T1000 (cell line): ENCODE measurements at places on chromosomes 12 and 14.
A peak's percentile ranks its signal among the peaks of the same experiment; 100 is the strongest.

DNA sequence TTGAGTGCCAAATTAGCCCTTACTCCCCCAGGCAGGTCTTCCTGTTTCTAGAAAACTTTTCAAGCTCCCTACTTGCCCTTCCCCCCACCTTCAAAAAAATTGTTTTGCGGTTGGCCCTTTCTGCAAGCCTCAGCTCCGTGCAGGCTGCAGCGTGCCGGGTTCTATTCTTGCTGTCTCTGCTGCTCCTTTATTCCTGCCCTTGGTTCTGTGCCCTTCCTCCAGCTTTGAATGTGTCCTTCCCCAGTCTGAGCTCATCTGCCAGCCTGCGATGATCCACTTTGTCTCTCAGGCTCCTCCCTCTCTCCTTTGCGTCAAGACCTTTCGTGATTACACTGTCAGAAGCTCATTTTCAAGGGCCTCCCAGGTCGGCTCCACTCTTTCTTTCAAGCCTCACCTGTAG lies 98.6 kb downstream of the IRF2BPL start:
- DNase-seq: no peak

DNA sequence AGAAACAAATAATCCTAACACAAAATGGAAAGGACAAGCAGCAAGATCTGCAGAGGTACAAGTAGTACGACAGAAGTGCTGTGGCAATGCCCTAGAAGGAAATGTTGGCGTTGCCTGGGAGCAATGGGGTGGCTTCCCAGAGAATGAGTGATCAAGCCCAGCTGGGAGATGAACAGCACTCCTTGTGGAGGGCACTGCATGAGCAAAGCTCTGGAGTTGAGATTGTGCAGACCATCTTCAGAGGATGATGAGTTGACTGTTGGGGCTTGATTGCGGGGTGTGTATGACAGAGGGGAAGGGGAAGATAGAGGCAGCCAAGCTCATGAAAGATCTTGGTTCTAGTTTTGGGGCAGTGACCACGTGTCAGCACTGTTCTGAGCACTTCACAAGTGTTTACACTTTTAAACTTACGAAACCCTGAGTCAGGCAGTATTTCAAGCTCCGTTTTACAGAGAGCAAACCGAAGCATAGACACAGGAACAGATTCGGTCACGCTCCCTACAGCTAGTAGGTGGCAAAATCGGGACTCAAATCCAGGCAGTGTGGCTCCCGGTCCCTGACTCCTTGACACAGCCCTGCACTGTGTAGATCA lies 127.2 kb upstream of the LHX5 start:
- DNase-seq: no peak

GRCh38 chr12:88752183-88752582 lies 171.9 kb upstream of the KITLG start:
- DNase-seq: no peak

GRCh38 chr12:103523771-103524170 lies 28.0 kb upstream of the C12orf42 start:
- DNase-seq: no peak

GRCh38 chr12:11812241-11812585 lies 162.7 kb downstream of the ETV6 start:
- DNase-seq: no peak

- DNase-seq: no peak
Measured at GRCh38 chr14:31935391-31935790, 141.7 kb upstream of the ARHGAP5 start.

GRCh38 chr14:35366056-35366451 lies 38.5 kb downstream of the NFKBIA start:
- DNase-seq: peak; percentile 26

- no peak for DNase-seq
Measured at GRCh38 chr12:117360551-117361346, 677 bp downstream of the NOS1 start.

DNA sequence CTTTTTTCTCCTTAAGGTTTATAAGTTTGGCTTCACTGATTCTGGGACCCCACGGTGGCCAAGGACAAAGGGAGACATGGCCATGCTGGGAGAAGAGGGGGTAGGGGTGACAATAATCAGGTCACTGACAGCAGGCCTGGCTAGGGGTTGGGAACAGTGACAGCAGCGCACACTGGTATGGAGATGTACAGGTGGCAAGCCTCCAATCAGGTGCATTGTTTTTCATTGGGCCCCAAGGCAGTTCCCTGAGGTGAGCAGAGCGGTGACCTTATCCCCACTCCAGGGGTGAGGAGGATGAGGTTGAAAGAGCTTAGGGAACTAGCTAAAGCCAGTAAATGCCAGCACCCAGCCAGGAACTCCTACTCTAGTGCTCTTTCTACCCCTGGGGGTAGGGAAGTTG lies 1.4 kb downstream of the SYNDIG1L start:
- DNase-seq: no peak

DNA sequence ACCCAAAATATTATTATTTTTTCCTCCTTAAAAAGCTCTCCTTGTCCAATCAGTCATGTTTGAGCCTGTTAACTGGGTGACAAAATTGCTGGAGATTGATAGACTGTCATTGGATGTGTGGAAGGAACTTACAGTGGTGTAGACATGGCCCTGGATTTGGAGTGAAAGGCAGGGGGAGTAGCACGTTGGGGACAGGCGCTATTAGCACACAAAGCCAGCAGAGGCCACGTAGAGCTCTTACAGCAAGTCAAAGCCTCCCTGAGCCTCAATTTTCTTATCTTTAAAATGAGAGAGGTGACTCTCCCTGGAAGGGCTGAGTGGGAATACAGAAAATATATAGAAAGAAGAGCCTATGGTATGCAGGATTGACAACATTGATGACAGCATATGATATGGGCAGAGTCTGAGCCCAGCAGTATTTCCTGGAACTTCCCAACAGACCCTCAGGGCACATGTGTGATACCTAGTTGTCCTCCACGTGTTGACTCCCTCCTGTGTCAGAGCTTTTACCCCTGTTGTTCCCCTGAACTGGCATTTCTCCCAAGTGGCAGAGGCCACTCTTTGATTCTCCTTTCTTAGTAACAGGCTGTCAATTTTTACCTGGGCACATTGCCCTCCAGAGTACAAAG lies 504.9 kb downstream of the VRK1 start:
- DNase-seq: no peak

DNA sequence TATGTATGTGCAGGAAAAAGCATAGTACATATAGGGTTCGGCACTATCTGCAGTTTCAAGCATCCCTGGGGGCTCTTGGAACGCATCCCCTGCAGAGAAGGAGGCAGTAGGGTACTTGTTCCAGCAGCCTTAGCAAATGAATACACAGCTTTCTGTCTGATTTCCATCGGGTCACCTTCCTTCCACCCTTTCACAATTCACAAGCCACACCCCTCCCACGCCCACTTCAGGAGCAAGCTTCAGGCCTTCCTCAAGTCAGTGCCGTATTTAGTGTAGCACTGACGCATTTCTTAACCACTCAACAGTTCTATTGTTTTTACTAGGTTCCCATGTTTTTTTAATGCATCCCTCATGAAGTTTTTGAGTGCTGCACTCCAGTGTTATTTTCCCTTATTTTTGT lies 64.2 kb downstream of the CLMN start:
- no peak for DNase-seq

- no peak for DNase-seq
Measured at GRCh38 chr14:102326583-102326982, 7.0 kb downstream of the ZNF839 start.

DNA sequence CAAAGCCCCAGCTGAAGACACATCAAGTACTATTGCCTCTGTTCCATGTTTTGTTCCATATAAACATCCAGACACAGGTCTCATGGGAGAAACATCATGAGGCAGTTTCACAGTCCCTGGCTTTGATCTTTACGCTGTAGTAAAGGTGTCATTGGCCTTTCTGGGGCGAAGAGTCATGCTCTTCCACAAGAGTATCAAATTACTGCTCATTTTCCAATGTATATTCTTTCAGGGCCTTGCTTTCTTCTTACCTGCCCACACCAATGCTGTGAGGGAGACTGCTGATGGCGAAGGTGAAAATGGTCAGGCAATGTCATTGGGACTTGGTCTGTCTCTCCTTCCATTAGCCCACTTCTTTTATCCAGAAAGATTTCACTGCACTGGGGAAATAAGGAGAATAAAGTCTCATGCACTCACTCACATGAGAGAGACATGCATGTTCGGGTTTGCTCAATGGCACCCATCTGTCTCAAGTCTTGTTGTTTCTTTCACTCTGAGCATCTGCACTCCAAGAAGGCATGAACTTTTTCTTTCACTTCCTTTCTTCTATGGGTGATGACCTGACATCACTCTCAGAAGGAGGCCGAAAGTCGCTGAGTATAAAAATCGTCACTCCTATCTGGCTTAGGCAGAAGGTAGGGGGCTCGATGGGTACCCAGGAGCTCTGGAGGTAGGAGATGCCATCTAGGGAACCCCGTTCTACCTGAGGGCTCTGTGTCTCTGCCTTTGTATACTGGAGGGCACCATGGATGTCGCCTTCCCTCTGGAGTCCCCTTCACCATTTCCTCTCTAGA lies 1.3 kb upstream of the JDP2 start:
- no peak for DNase-seq

DNA sequence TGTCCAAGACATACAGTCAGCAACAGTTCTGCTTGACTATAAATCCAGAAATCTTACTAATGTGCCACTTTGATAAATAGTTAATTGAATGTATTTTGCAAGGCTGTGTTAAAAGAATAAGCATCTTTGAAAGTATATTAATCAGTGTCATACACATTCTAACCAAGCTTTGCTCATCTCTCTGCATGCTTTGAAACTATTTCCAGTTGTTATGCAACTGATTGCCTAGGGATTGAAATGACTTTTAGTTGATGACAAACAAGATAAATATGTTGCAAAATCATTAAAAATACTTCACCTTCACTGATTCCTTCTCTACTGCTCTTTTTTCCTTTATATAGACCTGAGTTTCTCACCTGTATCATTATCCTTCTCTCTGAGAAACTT lies 91.3 kb downstream of the AEBP2 start:
- no peak for DNase-seq
